ENCODE measurements at places on chromosomes 3 and 15.

DNA sequence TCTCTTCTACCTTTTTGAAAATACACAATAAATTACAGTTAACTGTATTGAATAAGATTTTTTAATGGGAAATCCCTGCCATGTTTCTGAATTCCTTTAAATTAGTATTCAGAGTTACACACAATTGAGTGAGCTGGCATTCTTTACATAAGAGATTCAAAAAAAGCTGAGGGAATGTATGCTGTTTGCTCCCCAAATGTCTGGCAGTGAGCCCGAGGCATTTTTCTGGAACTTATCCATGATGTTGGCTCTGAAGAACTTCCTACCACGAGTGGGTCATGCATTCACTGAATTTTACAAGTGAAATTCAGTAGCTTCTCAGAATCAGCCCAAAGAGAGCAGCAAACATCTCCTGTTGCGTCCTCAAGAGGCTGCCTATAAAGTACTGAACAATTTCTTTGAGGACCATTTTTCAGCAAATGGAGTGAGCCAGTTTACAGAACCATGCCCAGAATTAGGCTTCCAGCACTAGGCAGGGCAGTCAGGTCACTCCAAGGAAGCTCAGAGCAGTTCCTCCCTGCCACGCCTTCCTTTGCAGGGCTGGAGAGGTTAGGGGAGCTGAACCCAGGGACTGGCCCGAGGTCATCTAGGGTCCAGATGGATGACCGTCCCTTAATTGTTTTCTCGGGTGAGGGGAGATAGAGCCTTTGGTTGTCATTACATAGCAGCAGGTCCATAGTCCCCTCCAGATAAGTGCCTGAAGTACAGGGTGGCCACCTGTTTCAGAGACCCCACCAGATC, 21.2 kb downstream of the GABRA5 start:
- DNase-seq, result no peak

DNA sequence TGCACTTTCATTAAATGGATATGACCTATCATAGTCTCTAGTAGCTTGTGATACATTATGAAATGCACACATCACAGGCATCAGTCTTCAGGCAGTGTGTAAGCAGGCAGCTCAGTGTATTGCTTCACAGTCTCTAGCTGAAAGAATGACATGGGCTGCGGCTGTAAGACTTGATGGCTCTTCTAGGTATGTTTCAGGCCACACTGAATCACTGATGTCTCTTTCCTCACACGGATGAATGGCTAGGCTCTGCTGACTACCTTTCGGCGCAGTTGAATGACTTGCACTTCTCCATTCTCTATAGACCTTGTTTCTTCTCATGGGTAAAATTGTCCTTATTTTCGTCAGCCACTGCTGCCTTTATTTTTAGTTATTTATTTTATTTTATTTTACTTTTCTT, 15.4 kb downstream of the APH1B start:
- no peak for DNase-seq

DNA sequence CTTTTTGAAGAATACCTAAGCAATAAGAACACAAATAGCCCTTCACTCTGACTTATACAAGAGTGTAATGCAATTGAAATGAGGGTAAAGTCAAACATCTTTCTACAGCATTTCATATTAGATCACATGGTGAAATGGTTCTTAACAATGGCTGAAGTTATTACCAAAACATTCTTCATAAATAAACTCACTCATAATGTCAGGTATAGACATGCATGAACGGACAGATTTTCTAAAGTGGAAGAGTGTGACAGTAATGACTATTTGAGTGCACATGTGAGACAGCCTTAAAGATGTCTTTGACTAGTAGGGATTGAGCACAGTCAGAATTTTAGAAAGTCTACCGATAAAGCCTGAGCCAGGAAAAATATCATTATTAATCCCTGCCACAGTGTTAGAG, 471.0 kb downstream of the ZPLD1 start:
- DNase-seq, result no peak

GRCh38 chr3:16448639-16449070, 64.8 kb downstream of the RFTN1 start:
- DNase-seq, result no peak

DNA sequence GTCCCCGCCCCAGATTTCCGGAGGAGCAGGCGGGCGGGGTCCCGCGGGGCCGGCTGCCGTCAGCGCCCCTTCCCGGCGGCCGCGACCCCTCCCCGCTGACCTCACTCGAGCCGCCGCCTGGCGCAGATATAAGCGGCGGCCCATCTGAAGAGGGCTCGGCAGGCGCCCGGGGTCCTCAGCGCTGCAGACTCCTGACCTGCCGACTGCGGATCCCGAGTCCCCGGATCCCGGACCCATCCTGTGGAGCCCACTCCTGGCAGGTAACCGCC, at the start of gene TRH:
TSS of gene TRH (plus strand) at position 157 of the 269 bp plus-strand sequence. CDS start 1,097 bp downstream, outside the sequence.
- DNase-seq, result peak; percentile 64

DNA sequence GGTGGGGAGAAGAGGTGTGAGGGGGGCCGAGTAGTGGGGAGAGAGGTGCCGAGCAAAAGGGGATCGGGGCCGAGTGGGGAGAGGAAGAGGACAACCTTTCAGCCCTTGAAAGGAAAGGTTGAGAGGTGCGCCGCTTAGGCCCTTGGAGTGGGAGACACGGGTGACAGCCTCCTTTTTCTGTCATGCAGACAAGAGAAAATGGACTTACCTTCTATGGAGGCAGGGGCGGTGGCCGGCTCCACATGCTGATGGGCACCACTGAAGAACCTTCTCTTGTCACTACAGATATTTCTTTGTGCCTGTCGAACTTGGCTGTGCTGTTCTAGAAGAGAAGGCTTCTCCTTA, 421 bp downstream of the KLHL18 start:
- DNase-seq, result no peak

DNA sequence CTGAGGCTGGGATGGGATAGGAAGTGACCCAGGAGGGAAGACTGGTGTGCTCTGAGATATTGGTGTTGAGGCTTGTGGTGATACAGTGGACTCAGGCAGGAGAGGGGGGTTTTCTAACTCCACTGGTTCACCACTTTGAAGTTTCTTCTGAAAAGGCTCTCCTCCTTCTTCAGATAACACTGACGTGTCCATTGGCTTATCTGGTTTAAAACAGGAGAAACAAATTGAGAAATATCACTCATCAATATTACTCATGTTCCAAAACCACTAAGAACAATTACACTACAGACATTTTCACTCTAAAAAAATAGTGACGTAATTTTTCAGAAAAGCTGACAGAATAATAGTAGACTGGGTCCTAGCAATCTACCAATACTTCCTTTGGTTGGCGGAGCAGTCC, 23.1 kb downstream of the TP53BP1 start:
- DNase-seq, result no peak

DNA sequence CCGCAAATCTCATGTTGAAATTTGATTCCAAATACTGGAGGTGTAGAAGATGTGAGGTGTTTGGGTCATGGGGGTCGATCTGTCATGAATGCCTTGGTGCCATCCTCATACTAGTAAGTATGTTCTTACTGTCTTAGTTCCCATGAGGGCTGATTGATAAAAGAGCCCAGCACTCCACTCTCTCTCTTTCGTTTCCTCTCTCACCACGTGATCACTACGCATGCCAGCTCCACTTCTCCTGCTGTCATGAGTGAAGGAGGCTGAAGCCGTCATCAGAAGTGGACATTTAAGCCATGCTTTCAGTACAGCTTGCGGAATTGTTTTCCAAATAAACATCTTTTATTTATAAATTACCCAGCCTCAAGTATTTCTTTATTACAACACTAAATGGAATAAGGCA, 6.1 kb downstream of the OR5H15 start:
- DNase-seq, result no peak

DNA sequence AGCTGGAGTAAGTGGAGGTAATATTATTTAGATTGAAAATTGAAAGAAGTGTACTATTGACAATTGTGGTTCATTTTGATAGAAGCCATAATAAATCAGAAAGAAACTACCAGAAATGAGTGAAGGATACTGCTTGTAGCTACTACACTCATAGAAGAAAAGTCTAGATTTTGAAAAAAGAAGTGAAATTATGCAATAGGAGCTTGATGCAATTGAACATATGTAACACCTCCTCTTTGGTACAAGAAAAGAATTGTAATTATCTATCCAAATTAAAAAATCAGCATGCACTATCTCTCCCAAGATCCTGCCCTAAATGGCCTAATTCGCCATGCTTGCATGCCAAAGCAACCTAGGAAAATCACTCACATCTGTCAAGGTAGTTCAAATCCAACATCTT, 51.1 kb upstream of the CD200R1L start:
- no peak for DNase-seq

DNA sequence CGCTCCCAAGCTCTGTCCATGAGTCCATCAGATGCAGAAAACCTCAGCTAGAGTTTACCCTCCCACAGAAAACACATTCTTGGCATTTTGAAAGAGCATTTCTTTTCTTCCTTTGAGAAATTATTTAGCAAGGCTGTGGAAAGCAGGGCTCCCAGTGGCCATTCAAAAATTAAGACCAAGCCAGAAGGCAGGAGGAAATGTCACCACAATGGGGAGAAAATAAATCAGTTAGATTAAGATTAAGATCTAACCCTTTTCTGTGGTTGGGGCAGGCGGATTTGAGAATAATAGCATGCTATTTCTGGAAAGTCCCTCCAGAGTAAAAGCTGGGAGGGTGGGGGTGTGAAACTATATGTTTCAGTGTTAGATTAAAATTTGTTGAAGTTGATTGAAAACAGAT, 20.2 kb downstream of the LRIG1 start:
- no peak for DNase-seq

DNA sequence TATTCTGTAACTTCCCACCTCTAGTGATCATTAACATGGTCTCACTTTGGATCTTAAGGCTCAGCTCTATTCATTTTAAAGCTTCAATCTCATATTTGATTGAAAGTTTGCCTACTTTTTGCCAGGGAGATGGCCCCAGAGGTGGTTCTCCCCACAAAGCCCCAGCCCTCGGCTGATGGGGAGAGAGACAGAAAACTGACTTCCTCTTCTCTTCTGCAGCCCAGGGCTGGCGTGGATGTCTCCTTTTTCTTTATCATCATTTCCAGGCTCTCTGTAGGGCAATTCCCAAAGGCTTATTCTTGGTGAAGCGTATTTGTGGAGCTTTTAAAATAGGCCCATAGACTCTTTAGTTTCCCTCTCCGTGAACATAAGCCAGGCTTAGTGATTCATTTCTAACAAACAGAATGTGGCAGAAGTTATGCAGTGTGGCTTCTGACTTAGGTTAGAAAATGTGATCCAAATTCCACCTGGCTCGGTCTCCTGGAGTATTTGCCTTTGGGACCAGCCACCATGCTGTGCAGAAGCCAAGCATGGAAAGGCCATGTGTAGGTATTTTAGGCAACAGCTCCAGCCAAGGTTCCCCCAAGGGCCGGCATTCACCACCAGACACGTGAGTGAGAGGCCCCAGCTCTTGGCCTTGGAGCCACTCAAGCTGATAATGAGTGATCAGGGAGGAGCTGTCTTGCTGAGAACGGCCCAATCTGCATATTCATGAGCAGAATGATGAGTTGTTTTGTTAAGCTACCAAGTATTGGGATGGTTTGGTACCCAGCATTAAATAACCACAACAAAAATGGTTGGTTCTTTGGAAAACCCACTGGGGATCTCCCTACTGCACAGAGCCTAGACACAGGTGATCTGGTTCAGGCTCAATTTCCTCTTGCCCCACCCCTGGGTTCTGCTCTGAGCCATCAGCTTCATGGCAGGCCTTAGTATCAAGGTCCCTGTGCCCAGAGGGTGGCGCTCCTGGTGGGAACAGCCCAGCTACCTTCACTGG, 353.2 kb upstream of the PROK2 start:
- DNase-seq, result no peak

DNA sequence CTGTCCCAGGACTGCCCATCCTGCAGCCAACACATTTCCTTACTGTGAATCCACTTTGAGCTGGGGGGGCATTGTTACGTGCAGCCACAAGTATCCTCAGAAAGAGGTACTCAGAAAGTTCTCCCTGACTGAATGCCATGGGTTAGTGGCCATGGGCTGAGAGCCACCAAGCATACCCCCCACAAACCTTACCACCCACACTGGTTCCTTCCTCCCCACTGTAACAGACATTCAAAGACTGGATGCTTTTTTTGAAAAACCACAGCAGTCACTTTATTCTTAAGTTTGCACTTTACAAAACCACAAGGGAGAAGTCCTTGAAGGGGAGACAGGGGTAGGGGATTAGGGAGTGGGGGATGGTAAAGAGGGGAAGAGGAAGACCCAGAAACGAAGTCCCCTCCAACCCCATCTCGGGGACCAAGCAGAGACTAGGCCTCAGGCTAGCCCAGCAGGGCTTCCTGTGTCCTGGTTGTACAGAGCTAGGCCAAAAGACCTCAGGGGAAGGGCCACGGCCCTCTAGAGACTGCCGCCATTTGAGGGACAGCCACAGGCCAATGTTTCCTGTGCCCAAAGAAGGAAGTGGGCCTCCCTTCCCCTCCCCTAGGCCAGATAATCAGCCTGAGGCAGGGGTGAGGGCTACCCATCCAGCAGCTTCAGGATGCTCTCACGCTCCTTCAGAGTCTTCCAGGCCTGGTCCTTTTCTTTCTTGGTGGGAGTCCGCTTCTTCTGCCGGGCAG, 10.1 kb upstream of the CAMK1 start:
- no peak for DNase-seq

DNA sequence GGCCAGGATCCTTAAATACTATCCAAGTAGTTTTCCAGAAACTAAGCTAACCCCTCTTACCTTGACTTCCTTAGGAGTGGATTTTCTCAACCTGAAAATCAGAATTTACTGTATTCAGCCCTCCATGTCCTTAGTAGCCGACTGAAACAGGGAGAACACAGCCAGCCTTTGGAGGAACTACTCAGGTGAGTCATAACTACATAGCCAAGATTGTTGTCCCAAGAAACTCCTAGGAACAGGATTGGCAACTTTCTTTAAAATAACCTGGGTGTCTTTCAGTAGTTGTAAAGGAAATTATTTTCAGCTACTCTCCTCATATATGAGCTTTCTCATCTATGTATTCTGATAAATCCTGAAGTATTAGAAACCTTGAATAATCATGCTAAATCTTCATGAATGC, 22.3 kb downstream of the FANCD2OS start:
- no peak for DNase-seq

DNA sequence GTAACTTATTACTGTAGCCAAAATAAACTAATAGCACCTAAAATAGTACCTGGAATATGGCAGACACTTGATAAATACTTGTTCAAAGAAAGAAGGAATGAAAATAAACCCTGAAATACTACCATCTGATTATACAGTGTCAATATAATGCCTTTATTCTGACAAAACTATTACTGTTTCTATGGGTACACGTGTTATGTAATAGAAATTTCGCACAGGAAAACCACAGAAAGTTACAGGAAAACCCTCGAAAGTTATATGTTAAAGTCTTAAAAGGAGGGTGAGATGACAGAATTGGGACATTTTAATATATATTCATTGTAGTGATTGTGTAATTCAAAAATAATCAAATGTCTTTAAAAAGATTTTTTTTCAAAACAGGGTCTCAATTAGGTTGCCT, 28.8 kb downstream of the ETFA start:
- no peak for DNase-seq

DNA sequence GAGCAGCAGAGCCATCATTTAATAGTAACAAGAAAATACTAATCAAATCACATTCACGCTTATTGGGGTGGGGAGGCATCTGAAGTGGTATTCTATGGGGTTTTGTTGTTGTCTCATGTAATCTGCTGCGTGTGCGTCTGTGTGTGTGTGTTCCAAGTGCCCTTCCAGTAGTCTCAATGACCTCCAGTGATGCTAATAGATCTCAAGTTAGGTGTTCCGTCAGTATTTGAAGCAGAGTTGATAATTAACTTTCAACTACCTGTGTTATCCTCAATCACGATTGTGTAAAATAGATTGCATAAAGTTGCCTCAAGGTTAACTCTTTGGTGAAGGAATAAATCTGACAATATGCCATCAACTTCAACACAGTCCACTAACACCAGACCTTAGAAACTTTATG, 375.0 kb downstream of the MECOM start:
- DNase-seq, result no peak

- DNase-seq, result no peak
These were observed 524.8 kb upstream of the TBL1XR1 start for GRCh38 chr3:177721864-177722785.
